NCI-H1417 treated with DMSO at 0.1 percent for 48 hours (cell line): ENCODE measurements at places on chromosomes 5 and 9.

DNA sequence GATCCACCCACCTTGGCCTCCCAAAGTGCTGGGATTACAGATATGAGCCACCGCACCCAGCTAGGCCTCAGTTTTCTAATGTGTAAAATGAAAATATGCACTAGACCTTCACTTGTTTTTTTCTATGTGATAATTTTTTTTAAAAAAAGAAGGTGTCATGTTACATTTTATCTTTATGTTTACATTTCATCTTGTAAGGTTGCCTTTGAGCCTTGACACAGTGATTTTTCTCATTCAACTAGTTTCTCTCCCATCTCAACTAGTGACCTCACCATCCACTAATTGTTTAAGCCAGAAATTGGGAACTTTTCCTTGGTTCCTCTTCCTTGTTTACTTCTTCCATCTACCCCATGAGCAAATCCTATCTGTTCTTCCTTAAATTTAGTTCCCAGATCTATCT is 21.5 kb downstream of the TMC1 start:
- DNase-seq: no peak

DNA sequence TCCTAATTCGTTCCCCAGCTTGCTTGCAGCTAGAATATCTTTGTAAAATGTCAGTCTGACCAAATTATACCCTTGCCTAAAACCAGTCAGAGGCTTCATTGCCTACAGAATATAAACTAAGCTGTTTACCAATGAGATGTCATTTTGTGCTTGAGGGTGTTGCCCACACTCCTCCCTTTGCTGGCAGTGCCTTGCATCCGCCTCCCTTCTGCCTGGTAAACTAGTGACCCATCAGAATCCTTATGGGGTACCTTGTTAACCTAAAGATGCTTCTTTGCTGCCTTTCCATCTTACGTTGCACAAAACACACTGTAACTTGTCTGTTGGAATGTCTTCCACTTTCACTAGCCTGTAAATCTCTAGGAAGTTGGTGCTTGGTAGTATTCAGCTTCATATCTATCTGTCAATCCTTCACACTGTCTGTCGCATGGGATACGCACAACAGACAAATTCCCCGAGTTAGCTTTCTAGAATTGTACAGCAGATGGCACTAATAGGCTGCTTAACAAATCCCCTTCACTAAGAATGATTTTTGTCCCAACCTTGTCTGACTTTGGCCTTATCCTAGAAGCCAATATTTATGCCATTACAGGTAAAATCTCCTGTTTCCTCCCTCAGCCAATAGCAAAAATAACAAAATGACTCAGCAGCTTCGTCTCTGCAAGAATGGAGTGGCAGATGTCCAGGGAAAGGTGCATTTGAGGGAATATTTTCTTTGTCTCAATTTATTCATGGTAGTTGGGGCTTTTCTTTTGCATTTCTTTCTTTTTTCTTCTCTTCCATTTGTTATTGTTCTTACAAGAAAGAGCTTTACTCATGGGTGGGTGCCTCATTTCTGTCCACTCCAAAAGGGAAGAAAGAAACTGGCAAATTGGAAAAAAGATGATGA is 3.0 kb downstream of the NUDT2 start:
- no peak for DNase-seq

DNA sequence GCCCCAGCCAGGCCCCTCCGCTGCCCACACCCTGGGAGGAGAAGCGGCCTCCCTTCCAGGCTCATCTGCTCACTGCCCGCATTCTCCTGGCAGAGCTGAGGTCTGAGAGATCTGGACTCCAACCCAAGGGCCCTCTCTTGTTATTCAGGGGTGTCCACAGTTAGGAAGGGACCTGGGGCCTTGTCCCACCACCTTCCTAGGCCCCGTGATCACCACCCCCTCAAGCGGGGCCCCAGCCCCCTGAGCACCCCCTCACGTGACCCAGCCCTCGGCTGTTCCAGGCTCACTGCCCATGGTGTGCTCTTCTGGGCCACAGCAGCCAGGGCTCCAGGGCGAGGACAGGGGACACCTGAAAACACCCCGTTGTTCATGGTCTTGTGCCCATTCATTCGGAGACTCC is 48.7 kb downstream of the NEURL1B start:
- DNase-seq: no peak

DNA sequence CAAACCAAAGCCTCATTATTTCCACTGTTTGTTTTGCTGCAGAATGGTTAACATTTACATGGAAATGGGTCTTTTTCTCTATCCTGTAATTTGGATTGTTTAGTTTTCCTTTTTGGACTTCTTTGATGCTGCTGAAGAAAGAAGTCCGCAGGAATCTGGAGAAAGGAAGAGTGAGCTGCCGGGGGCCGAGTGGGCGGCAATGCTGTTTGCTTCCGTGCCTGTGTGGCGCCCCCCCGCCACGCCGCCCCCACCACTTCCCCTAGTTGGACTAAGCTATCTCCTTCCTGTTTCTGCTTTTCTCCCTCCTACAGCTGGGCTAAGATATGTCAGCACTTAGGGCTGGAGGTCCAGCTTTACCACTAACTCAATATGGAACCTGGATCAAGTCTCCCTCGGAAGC is 39.7 kb downstream of the ACTL7B start:
- DNase-seq: no peak

DNA sequence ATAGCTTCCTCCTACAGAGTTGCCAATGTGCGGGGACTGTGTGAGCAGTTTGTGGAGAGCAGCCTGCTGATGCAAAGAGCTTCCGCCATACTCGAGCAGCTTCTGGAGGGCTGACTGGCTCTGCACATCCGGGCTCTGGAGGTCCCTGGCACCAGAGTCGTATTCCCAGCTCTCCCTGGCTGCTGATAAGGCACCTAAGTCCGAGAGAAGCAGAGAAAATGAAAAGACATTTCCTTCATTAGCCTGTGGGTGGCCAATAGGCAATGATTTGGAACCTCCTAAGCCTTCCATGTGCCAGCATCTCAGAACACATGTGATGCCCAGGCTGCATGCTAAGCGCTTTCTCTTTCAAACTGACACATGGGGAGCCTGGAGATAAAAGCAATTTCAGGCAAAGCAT is 94.3 kb downstream of the TSSK1B start:
- DNase-seq: no peak

DNA sequence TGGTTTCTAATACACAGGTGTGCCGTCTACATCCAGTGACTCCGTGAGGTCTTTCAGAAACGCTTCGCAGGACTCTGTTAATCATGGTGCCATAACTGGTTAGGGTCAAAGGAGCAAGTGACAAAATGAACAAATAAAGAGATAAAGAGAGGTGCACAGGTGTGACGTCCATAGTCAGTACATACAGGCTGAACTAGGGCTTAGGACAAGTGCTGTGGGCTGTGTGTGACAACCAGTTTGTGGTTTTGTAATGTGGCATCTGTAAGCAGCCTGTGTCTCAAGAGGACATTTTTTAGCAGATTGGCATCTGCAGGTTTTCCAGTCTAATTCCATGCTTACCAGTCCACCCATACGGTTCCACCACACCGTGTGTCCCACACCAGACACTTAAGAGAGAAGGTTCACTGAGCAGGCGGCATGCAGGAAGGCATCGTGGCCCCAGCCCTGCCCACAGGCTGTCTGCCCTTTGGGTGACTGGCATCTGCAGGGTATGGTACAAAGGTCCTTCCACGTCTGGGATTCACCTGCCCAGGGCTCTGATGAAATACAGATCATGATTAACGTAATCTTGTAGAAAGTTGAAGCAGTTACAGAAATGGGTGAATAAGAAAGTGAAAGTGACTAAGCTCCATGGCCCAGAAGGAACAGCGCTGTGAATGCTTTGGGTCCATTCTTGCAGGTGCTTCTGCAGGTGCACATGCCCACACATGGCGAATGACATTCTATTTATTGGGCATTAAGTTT is 26.9 kb downstream of the SRD5A1 start:
- DNase-seq: no peak

DNA sequence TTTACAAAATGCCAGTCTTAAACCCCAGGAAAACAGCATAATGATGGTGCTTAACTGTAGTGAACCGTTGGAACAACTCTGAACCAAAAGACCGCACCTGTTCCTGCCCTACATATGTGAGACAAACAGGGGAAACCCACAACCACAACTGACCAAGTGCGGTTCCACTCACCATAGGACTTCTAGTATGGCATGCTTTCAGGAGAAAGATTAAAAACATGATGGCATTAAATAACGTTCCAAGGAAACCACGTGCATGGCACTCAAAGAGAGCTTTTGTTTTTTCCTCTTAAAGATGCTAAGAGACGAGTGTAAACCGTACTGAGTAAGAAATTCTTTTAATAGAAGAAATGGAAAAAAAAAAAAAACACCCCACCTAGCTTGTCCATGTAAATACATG is 119.8 kb downstream of the SSBP2 start:
- DNase-seq: no peak

DNA sequence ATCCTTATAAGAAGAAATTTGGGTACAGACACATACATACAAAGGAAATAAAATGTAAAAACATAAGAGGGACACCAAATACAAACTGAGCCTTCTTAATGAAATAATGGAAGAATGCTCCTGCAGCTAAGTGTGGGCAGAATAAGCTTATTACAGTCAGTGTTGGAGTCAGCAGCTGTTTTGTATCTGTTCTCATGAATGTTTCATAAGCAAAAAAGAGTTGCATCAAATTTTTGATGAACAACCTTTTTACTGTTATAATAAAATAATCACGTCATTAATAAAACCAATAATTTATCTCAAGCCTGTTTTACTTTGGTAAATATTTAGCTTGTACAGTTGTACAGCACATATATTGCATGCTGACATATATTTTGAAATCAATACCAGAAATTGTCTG is 545.6 kb downstream of the LRRC70 start:
- no peak for DNase-seq

DNA sequence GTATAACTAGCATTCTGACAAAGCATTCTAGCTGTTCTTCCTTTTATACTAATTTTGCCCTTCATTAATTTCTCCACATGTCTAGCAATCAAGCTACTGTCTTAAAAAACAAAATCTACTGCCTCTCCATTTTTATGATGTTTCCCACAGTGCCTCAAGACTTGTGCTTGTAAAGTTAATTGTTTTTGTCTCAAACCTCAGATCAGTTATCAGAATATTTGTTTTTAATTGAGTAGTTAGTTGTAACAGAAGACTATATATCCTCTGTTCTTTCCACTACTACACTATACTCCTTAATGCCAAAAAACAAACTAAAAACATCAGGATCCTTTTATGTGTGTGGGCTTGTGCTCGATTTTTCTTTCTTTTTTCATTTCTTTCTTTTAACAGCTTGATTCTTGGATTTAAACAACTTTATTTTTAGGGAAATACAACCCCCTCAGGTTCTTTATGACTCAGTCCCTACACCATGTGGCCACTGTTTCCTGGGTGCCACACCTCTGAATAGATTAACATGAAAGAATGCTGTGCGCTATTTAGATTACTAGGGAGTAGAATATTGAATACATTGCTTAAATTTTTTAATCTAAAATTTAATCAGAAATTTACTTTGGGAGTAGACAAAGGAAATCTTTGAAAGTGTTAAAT is 1.2 kb downstream of the ASPN start:
- DNase-seq: no peak

DNA sequence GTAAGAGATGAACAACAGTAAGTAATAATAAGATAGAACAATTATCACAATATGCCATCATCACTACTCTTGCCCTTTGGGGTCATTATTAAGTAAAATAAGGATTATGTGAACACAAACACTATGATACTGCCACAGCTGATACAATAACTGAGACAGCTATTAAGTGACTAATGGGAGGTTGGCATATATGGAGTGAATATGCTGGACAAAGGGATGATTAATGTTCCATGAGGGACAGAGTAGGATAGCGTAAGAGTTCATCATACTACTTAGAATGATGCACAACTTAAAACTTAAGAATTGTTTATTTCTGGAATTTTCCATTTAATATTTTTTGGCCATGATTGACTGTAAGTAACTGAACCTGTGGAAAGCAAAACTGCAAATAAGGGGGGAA is 16.6 kb downstream of the POU5F2 start:
- DNase-seq: no peak

DNA sequence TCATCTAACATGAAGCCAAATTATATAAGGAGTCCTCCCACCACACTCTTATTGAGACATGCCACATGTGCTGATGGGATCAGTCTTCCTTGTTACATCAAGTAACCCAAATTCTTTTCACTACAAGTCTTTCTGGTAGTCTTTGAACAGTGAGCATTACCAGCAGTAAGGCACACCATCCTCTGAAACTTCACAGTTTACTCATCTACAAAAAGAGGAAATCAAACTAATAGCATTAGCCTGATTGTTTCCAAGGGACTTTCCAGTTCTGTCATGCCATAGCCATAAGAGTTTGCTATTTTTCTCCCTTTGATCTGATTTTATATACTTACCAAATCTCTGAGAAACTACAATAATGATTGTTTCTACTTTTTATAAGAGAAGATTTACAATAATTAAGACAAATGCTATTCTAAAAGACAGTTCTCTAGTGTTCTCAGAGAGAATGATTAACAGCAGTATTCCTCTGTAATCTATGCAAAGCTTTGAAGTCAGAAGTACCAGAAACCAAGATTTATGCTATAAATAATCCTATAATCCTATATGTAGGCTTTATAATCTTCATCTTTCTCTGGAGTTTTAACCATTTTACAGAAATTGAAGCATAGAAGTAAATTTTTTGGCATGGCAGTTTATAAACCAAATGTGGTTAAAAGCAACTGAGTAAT is 166.2 kb upstream of the ACO1 start:
- no peak for DNase-seq

DNA sequence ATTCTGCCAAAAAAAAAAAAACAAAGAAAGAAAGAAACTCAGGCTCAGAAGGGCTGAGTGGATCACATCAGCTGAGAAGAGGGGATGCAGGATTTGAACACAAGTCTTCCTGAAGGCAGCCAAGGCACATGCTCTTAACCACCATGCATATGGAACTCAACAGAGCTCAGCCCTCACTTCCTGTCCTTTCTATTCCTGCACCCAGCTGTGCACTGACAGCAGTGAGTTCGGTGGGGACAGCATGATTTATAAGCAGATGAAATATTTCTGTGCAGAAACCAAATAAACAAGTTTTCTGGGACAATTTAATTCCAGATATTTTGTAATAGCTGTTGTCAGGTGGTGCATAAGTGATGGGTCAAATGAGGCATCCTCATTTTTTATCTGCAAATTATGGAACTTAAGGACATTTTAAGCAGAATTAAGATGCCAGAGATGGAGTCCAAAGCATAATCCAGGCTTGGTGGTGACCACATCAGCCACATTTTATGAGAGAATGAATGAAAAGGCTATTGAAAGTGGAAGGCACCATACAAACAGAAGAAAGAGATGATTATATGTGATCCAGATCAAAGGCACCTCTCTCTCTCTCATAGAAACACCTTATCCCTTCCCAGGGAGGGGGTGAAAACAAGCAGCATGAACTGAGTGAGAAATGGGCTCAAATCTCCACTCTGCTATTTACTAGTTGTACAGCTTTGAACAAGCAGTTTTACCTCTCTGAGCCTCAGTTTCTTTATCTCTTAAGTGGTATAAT is 303.6 kb upstream of the MSX2 start:
- no peak for DNase-seq
